ENCODE measurements at places on chromosomes 1 and 21.

DNA sequence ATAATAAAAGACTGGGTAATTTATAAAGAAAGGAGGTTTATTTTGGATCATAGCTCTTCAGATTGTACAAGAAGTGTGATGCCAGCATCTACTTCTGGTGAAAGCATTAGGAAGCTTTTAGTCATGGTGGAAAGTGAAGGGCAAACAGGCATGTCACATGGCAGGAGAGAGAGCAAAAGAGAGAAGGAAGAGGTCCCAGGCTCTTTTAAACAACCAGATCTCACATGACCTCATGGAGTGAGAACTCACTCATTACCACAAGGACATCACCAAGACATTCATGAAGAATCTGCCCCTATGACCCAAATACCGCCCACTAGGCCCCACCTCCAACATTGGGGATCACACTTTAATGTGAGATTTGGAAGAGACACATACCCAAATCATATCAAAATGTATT lies 10.0 kb downstream of the RPTN start:
- DNase-seq: no peak

- no peak for DNase-seq
Measured at GRCh38 chr1:92543131-92544055, 56.7 kb upstream of the GFI1 start.

DNA sequence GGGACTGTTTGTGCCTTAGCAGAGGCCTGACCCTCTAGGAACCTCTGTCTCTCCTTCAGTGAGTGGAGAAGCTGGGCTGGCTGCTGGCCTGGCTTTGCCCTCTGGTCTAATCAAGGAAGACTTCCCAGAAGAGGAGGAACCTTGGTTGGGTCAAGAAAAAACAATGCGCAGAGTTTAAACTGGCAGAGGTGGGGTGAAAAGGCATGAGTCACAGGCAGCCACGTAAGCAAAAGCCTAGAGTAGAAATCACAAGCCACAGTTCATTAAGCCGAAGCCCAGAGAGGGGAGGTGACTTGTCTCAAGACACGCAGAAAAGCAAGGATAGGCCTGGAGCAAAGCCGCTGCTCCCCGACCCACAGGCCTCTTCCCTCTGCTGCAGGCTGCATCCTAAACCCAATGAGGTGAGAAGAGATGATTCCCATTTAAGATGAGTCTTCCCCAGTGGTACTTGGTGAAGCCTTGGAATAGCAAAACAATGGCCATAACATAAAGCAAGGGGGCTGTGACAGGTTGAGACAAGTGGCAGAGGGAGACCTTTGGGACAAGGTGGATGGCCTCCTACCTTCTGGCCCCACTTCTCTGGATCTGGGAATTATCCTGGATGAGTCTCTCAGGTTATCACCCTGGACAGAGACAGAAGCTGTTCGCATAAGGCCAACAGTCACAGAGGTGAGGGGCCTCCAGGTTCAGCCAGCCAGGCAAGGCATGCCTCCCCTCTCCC lies 7.7 kb downstream of the PDZK1IP1 start:
- DNase-seq: no peak

GRCh38 chr21:27713154-27714109 lies 746.5 kb upstream of the ADAMTS5 start:
- DNase-seq: no peak

DNA sequence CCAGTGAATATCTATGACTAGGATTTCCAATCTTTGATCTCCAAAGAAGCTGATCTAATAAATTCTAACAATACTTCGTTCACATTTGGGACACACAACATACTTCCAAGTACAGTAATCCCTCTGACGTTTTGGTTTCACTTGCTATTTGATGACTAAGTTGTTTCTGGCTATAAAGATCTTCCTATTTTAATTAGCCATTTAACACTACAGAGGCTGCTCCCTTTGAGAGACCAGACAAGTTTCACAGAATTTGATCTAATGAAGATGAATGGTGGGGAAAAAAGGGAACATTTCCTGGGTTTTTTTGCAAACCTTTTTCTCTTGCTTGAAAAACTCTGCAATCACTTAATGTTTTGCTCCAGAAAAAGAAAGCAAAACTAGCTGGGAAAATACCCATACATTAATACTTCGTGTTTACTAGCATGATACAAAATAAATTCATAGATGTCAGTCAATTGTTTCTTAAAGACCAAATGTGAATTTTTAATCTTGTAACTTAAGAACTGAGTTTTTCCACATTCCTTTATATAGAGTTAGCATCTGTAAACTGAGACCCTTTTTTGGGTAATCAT lies 28.0 kb upstream of the GLIS1 start:
- DNase-seq: no peak

- DNase-seq: no peak
Measured at GRCh38 chr1:207867136-207868109, 43.5 kb downstream of the CD34 start.

GRCh38 chr21:35643176-35643575 lies 417.1 kb downstream of the SETD4 start:
- DNase-seq: no peak

GRCh38 chr1:234321231-234321630 lies 52.0 kb upstream of the COA6 start:
- no peak for DNase-seq

- no peak for DNase-seq
Measured at GRCh38 chr1:64235910-64236309, 32.5 kb downstream of the UBE2U start.

DNA sequence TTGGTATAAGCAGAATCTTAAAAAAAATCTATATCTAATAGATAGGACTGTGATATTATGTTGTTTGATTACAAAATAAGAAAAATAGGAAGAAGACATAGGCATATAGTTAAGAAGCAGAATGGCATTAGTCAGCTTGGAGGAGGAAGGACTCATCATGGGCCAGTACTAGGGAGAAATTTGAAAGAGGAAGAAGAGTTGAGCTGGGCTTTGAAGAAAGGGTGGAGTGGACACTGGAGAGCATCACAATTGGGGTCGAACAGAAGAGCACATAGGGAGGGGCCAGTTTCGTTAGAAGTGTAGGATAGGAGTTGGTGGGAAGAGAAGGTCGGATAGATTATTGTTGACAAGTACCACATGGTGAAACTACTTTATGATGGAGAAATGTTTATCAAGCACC lies 129.3 kb downstream of the CACHD1 start:
- DNase-seq: no peak

DNA sequence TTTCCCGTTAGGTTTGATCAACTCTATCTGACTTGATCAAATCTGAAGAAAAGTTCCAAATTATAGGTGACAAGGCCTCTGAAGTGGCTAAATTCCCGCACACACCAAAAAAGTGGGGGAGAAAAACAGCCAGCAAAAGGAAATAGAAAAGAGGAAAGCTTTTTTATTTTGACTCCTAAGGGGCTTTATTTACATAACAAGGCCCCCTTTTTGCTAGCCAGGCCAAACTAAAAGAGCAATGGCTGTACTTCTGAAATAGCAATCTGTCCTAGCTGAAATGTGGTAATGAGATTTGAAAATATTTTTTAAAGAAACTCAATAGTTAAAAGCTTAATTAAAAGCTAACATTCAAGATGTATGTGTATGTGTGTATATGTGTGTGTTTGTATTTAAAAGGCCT lies 311.5 kb upstream of the POGK start:
- DNase-seq: no peak

DNA sequence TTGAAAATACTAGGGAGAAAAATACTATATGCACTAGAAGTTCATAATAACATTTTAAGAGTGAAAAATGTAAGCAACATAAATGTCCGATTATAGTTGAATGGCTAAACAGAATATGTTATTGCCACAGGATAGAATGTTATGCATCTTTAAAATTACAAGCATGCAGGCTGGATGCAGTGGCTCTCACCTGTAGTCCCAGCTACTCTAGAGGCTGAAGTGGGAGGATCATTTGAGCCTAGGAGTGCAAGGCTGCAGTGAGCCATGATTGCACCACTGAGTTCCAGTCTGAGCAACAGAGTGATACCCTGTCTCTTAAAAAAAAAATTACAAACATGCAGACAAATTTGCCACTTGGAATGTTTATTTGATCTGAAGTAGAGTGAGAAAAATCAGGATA lies 3.0 kb upstream of the BATF3 start:
- DNase-seq: no peak

DNA sequence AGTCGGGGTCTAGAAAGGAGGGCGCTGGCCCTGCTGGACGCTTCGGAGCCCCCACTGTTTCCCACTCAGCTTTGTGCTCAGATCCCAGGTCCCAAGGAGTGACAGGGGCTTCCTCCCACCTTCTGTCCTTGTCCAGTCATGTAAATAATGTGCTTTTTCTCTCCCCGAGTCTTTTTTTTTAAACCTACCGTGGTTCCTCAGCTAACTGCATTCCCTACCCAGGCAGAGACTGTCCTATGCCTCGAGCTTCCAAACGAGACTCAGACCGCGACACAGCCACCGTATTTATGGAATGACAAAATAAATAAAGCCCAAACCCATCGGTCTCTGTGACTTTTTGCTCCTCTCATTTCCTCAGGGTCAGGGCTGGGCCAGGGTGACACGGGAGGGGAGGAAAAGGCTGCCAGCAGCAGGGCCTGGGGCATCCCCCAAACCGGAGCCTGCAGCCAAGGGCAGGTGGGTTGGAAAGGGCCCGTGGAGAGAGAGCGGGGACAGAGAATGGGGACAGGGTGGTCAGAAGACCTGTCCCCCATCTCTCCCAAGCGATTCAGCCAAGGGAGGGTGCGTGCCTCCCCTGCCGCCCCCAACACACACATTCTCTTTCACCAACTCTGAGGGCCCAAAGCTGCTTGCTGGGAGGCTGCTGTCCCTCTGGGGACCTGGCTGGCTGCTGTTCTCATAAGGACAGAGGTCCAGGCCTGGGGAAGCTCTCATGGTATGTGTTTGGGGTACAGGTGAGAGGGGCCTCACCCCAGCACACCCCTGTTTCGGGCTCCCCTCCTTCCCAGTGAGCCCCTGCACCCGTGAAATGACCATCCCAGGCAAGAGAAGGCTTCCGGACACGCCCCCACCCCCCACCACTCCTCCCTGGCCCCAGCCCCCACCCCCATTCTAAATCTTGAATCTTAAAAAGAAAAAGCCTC lies 55.4 kb downstream of the KCNAB2 start:
- no peak for DNase-seq

DNA sequence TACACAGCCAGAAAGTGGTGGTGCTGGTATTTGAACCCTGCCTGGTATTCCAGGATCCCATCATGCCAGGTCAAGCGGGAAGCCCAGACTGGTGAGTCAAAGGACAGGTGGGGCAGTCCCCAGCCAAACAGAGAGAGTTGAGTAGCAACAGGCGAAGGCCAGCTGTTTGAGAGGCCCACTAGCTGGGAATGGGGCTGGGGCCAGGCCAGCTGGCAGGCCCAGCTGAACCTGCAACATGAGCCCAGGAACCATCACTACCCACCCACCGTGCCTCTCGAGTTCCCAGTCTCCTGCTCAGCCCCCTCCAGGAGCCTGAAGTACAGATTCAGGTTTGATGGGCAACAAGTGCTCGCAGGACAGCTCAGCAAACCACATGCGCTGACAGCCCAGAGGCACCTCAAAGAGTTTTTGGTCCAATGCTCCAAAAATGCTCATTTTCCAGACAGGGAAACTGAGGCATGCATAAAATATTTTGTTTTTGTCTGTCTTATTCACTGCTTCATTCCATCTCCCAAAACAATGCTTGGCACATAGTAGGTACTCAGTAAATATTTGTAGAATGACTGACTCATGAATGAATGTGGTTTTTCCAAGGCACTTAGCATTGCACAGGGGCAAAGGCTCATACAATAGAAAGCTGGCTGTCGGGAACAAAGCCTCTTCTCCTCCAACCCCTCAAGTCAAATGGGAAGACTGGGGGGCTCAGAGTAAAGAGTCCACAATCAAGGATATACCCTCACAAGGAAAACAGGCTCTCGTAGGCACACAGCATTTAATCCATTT lies 42.5 kb upstream of the CLIC4 start:
- no peak for DNase-seq

- no peak for DNase-seq
Measured at GRCh38 chr1:29222686-29223085, 8.0 kb downstream of the MECR start.

DNA sequence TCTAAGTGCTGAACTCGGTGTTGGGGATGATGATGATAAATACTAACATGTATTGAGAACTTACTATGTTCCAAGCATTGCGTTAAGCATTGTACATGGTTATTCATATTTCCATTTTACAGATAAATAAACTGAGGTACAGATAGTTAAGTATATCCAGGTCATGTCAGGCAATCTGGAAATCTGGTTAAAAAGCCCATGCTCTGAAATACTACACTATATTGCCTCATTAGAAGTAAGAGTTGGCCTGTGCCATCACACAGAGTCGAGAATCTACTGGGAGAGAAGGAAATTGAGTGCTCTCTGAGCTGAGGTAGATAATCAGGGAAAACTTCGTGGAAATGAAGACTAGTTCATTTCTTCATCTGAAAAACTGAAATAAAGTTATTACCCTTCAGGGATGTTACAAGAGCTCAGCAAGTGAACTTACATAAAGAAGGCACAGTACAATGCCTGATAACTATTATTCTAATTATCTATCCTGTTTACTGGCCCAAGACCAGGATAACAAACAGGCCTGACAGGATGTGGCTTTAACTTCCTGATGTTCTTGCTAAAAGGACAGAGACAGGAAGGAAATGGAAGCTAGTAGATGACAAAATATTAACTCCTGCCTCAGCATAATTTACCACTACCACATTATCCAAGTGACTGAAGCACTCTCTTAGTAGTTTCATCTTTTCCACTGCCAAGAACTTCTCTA lies 85.6 kb downstream of the EPS15 start:
- DNase-seq: no peak

DNA sequence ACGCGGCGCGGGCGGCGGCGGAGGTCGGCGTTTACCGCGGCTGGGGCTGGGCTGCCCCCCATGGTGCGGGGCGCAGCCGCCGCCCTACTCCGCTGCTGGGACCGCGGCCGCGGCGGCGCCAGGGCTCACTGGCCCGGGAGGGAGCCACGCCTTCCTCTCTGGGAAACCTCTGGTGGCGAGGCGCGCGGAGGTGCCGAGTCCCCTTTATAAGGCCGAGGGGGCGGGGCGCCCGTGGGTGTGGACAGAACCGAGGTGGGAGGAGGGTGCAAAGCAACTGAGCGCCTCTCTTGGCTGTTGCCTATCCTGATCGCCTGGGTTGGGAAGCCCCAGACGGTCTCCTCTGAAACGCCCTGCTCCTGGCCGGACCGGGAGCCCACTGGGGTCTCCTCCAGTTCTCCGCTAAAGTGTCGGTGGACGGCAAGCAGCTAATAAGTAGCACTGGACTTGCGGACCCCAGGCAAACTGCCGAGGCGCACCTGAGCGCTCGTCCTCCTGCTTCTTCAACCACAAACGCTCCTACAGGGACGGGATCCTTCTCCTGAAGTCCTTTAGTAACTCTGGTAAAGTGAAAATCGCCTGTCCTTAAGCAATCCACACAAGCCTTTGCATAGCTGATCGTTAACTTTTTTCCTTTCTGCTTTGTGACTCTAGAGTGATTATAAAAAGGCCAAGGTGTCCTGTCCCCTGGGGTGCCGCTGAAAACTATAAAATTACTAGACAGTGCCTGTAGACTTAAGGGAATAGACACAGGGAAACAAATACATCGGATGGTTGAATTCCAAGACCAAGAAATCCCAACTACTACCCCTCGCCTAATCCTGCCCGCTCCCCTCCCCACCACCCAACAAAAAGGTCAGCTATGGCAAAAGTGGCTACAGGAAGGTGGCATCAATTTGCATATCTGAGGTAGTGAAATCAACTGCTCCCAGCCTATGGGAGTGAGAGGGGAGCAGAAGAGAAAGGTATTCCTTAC lies at the start of gene PTGER3:
TSS of gene PTGER3 (minus strand) at position 182 of the 973 bp plus-strand sequence. CDS start 239 bp downstream, outside the sequence.
- DNase-seq: peak; percentile 50

All from SK-N-DZ (cell line).